Transverse colon (tissue), 4 donors: ENCODE measurements at places on chromosomes 6 and 20.

GRCh38 chr6:72968704-72969103 lies 256.6 kb downstream of the KHDC1L start:
- no peak for DNase-seq

GRCh38 chr20:60395991-60396390 lies 437.8 kb downstream of the CDH26 start:
- no peak for DNase-seq

- DNase-seq: no peak
Measured at GRCh38 chr20:18019068-18019467, 38.6 kb downstream of the OVOL2 start.

GRCh38 chr20:53530440-53530839 lies 63.2 kb downstream of the ZNF217 start:
- DNase-seq: no peak

GRCh38 chr20:53101992-53102760 lies 130.0 kb downstream of the TSHZ2 start:
- no peak for DNase-seq
